Hypothalamus (tissue), 51 donors: ENCODE measurements at places on chromosomes 3 and 15.

GRCh38 chr3:78804251-78805037, 963.4 kb downstream of the ROBO1 start:
- no peak for DNase-seq

- DNase-seq: no peak
Observed at GRCh38 chr3:16484216-16484615, 29.3 kb downstream of the RFTN1 start.

DNA sequence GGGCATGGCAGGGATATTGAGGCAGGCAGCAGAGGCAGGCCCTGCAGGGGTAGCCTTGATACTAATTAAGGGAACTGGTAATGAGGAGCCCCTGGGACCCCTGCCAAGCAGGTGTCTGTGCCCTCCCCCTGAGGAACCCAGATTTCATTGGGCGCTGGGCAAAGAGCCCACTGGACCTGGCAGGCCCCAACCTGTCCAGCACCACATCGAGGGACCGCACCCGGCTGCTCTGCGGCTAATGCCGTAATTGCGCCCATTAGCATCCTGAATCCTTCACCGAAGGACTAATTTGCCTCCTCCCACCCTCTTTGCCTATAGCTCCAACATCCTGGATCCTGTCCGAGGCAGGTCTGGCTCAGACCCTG, 13.7 kb upstream of the SEMA3B start:
- DNase-seq: no peak

- DNase-seq: no peak
Observed at GRCh38 chr3:49656541-49657112, 17.5 kb upstream of the APEH start.

GRCh38 chr3:110174908-110175307, 837.6 kb upstream of the DPPA4 start:
- no peak for DNase-seq

DNA sequence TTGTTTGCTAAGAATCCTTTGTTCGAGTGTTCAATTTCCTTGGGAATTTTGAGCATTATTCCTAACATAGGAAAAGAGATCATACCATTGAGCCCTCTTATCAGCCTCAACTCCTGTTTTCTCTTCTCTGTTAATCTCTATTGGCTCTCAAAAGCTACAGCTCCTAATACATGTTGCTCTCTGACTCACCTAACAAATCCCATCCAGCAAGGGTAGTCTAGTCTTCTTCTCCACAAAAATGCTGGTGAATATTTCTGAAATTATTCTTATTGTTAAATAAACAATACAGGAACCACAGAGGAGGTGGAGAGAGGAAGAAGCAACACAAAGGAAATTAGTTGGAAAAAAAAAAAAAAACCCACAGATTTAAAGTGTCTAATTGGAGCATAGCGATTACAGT, 325.8 kb upstream of the NAALADL2 start:
- no peak for DNase-seq
